Suppressor macrophage (primary cell): ENCODE measurements at places on chromosomes 12 and 14.

DNA sequence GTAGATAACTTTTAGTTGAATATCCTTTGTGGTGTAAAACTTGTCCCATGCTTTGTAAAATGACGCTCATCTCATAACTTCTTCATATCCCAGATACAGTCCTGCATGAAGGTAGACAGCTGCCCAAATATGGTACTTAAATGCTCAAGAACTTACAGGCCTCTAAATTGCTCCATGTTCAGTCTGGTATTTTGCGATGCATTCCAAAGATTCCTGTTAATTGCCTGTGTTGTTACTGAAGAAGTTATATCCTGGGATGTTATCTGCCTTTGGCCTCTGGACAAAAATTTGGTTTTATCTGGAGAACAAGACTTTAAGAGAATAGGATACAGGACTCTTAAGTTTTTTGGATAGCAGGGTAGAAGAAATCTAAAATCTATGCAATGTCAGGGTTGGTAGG, 473.0 kb downstream of the PCNX1 start:
- DNase-seq, result no peak

DNA sequence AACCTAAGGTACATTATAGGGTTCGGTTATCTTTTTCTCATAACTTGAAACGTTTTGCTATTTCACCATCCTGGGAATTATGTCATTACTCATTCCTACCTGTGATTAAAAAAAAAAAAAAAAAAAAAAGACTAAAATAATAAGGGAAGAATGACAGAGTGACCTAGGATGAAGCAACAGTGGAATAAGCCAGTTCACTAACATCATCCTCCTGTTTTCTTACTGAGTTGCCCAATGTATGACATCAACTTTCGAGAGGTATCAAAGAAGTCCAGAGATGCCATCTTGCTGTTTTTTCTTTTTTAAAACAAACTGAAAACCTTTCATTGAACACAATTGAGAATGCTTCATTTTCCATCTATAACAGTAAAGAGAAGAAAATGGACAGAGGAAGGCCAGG, 42.8 kb downstream of the AMN start:
- no peak for DNase-seq

- DNase-seq, result peak; percentile 28
Observed at GRCh38 chr14:92658684-92659083, 89.7 kb downstream of the LGMN start.

GRCh38 chr12:15186597-15186996, 34.6 kb downstream of the RERG start:
- no peak for DNase-seq

DNA sequence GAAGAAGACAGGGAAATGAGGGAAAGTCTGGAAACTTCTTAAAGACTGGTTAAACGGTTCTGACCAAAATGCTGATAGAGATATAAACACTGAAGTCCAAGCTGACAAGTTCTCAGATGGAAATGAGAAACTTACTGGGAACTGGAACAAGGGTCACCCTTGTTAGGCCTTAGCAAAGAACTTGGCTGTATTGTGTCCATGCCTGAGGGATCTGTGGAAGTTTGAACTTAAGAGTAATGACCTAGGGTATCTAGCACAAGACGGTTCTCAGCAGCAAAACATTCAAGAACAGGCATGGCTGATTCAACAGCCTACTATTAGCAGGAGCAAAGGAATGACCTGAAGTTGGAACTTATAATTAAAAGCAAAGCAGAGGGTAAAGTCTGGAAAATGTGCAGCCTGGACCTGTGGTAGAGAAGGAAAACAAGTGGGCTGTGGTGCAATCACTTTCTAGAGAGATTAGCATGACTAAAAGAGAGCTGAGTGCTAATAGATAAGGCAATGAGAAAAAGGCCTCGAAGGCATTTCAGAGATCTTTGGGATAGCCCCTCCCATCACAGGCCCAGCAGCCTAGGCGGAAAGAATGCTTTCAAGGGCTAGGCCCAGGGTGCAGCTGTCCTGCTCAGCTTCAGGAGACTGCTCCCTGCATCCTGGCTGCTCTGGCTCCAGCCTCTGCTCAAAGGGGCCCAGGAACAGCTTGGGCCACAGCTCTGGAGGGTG, 60.3 kb downstream of the ATP2B1 start:
- DNase-seq, result no peak
